Stimulated activated effector memory CD8-positive, alpha-beta T cell treated with anti-CD3 and anti-CD28 coated beads, Interleukin-12 subunit alpha, Interleukin-12 subunit beta, amount 100 ng/mL, for 72 hours (primary cell): ENCODE measurements at places on chromosomes 16 and 17.

- DNase-seq, result peak; percentile 92
Measured at GRCh38 chr16:58392215-58393137, at the start of gene GINS3. TSS of gene GINS3 (plus strand) at chr16:58392471. CDS start at chr16:58392602, 131 bp downstream.

GRCh38 chr16:12341423-12341822, 364.9 kb downstream of the SNX29 start:
- no peak for DNase-seq

DNA sequence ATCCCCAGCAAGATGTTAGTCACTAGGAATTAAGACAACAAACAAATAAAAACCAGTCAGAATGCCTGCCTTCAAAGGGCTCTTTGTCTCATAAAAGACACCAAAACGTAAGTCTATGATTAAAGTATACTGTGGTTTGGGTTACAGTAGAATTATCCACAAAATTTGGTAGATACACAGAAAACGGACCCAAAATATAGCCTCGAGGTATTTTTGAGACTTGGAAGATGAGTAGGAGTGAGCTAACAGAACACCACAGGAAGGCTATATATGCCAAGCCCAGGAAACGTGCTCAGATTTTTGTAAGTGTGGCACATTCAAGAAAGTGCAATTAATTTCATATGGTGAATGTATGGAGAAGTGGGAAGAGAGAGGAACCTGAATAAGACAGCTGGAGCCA, 831.4 kb downstream of the CDH11 start:
- no peak for DNase-seq

DNA sequence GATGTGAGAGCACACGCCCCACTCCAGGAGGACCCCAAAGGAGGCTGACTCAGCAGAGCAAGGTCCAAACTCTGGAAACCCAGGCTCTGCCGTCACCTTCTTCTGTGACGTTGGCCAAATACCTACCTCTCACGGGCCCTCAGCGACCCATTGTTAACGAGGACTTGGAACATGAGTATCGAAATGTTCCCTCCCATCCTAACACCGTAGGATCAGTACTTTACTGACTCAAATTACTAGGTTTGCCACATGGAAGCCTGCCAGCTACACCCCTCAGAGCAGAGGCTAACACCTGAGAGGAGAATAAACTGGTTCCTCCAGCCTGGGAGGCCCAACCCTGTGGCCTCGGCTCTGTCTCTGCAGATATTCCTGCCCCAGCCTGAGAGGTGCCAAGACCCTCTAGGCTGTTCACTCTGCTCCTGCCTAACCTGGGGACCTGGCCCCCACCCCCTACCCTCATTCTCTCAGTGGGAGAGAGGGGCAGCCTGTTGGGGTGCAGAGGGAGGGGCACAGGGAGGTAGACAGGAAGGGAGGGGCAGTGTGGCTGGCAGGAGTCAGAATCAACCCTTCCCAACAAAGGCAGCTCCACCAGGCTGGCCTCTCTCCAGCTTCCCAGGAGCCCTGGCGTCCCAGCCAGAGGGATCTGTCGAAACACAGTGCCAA, 4.4 kb downstream of the PITPNM3 start:
- DNase-seq, result no peak

- no peak for DNase-seq
Measured at GRCh38 chr17:44529864-44530263, 26.7 kb upstream of the GPATCH8 start.

- peak; percentile 70 for DNase-seq
Measured at GRCh38 chr17:33520426-33521330, 227.6 kb upstream of the ASIC2 start.

DNA sequence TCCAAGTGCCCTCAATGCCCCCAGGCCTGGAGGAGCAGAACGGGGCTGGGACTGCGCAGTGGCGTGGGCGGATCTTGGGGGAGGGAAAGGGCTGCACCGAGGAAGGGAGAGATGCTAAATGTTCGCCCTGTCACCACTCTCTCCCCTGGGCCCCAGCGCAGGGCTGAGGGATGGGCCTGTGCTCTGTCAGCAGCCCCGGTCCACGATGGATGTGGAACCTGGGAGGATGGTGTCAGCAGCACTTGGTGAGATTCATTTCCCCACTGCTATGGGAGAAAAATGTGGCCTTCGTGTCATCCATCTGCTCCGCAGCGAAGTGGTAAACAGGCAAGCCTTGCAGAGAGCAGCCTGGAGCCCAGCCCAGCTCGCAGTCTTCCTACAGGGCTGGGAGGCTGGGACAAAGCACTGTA, 72.0 kb downstream of the TMEM132E start:
- DNase-seq, result no peak

DNA sequence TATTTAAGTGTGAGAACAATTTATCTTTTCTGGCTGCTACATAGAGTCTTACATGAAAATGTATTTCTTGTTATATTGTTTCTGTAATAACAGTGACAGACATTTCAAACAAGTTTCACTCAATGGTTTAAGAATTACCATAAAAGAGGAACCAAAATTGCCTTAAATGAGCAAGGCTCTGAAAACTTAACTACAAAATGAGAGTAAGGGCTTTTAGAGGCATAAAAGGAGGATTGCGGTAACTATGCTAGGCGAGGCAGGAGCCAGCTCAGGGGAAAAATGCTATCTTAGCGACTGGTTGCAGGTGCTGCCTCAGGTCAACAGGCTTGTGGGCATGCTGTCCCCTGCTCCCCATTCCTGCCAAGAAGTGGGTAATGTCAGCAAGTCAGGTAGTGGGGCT, 81.7 kb upstream of the MSI2 start:
- DNase-seq, result no peak

GRCh38 chr17:82022981-82023446, at the start of gene LRRC45:
TSS of gene LRRC45 (plus strand) at chr17:82023305. CDS start at chr17:82023644, 339 bp downstream.
- peak; percentile 96 for DNase-seq

DNA sequence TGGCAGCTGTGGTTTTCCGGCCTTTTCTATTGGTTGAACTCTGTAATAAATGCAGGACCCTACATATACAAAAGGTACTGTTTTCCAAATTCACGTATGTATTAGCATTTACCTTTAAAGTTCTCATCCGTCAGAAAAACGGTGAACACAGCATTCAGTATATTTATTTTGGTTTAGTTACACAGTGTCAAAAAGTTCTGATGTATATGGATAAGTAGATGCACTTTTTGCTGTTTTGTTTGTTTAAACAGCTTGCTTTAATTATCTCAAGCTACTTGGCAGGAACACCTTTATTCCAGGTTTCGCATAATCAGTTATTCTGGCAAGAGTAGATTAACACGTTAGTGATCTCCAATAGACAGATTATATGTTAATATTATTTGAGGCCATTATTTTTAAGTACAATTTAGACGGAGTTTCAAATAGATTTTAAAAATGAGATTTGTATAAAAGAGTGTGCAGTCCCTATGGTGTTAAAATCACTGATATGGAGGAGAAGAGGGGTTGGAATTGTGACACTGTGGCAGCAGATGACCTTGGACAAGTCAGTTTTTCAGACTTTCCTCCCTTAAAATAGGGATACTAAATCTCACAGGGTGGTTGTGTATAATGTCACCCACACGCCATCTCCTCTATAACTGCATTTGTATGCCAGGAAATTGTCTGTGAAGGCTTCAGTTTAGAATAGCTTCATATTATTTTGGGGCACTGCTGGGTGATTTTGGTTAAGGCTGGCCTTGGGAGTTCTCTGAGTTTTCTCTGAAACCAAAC, 2.1 kb downstream of the HERPUD1 start:
- DNase-seq, result no peak

GRCh38 chr16:46746821-46747776, 1.0 kb downstream of the MYLK3 start:
- no peak for DNase-seq

DNA sequence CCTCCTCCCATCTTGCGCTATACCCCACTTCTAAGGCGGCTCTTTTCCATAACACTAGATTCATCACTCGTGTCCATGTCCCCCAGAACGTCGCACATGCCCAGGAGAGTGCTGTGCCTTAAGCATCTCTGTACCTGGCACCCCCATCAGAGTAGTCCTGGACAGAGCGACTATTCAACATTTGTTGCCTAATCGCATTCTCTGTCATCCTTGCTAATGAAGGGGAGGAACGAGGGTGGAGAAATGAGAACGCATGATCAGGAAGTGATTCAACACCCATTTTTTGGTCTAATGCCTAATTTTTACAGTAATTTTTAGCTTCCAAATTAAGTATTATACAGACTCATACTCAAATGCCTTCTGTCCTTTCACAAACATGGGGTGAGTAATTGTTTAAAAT, 53.2 kb downstream of the SLC39A11 start:
- DNase-seq, result no peak

- DNase-seq, result no peak
Measured at GRCh38 chr16:50295541-50296132, 29.3 kb downstream of the ADCY7 start.

DNA sequence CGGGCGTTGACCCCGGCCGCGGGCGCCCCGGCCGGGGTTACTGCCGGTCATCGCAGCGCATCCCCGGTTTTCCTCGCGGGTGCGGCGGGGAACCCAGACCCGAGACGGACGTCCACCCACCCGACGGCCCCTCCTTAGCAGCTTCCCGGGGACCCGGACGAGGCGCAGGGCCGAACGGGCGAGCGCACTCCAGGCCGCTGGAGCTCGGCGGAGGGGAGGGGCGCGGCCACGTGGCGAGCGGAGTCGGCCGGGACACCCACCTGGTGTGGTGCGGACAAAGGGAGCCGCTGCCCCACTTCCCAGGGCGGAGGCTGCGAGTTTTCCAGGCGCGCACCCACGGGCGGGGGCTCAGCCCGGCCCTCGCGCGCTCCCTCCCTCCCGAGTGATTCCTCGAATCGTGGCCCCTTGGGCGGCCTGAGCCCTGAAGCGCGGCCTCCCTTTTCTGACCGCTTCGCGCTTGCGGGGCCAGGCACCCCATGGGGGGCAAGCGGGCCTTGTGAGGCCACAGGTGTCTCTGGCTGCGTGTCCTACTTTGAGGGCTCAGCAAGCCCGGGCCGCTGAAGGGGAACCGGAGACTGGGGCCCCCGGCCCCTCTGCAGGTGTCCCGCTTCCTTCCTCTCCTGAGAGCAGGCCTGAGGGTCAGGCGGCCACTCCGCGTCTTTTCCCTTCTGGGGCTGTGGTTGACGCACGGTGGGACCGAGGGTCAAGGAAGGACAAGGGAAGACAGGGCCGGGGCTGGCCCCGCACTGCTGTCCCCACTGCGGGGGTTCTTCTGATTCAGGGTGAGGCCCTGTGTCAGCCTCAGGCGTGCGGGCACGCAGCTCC, 1.1 kb upstream of the FASN start:
- no peak for DNase-seq

GRCh38 chr16:87042551-87043230, 274.5 kb downstream of the C16orf95 start:
- DNase-seq, result no peak

GRCh38 chr16:88347656-88348376, 34.9 kb upstream of the ZNF469 start:
- DNase-seq, result no peak

GRCh38 chr16:57531253-57531575, 5.2 kb downstream of the CCDC102A start:
- DNase-seq, result no peak

DNA sequence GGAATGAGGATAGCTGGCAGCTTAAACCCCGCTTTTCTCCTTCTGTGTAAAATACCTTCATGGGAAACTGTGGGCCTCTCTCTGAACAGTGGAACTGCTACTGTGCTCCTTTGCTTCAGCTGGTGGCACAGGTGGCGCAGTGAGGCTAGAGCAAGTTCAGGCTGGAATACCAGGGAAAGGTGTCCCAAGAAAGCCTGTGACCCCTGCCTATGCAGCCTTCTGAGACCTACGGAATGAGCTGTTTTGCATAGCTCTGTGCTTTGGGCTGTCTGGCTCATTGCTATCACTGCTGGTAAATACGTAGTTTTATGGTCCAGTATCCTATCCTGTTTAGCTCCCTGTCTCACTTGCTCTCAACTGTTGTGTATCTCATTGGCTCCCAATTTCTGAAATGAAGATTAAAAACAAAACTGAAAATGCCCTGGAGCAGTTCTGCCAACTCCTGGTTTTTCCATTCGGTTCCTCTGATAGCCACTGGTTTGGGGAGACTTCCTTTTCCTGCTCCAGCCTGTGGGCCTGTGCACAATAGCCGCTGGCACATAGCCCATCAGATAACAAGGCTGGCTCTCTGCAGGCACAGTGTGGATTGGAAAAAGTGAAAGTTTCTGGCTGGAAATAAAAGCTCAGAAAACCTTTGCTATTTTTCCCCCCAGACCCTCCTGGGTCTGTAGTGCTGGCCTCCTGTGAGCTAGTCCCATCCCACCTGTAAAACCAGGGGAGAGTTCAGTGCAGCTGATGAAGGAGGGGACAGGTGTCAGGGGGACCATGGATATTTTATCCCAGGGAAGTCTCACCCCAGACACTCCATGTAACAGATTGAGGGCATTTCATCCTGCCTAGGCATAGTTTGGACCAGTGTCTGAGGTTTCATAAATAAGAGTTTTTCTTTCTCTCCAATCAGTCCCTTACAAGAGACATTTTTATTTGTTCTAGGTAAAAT, 24.0 kb downstream of the LIMD2 start:
- DNase-seq, result no peak

GRCh38 chr16:8694795-8695728, 20.6 kb downstream of the ABAT start:
- DNase-seq, result no peak
